ENCODE measurements at places on chromosomes 11 and 22.
A peak's percentile ranks its signal among the peaks of the same experiment; 100 is the strongest.

- no peak for DNase-seq
Observed at GRCh38 chr11:68430801-68431200, 29.8 kb upstream of the PPP6R3 start.

DNA sequence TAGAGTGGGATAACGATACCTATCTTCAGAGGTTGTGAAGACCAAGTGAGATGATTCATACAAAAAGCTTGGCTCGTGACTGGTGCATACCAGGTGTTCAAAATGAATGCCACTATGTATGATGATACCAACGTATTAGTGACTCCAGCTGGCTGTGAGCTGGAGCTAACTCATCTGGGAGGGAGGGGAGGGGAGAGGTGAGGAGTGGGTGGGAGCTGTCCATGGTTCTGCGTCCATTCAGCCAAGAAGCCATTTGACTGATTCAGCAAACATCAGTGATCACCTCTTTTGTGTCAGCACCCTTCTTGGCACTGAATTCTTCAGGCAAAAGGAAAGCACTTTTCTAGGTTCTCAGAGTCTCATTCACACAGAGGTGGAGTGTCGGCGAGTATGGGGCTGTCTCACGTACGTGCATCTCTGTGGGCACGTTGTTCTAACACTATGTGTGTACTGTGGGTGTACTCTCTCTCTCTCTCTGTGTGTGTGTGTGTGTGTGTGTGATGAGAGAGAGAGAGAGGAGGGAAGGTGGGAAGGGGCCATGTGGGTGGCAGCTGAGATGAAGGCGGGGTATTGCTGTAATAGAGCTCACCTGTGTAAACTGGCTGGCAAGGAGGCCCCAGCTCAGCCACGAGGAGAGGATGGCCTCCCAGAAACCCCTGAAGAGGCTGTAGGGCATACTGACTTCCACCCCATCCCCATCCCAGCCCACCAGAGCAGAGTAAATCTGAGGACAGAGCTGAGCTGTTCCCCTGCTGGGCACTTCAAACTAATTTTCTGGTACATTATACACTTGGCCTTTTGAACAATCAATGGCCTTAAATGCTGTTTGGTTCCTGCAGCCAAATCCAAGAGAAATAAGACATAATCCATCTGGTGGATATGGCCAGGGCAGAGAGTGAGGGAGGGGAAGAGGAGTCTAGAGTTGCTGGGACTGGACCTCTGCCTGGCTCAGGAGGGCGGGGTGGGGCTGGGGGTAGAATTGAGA, 96.1 kb upstream of the THY1 start:
- DNase-seq, result no peak

DNA sequence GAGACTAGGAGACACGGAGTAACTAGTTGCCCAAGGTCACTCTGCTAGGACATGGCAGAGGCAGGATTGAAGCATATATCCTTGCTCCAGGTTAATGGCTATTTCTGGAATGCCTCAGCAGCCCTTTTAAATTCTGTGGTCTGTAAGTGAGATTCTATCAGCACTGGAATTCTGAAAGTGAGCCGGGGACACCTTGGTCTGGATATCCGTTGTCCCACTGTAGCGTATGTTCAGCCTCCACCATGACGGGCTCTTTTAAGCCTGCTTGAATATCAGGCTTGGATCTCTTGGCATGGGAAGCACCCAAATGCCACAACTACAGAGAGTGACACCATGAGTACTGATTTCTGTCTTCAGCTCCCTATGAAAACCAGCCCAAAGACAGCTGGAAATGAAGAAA, 254.4 kb downstream of the OPCML start:
- no peak for DNase-seq

DNA sequence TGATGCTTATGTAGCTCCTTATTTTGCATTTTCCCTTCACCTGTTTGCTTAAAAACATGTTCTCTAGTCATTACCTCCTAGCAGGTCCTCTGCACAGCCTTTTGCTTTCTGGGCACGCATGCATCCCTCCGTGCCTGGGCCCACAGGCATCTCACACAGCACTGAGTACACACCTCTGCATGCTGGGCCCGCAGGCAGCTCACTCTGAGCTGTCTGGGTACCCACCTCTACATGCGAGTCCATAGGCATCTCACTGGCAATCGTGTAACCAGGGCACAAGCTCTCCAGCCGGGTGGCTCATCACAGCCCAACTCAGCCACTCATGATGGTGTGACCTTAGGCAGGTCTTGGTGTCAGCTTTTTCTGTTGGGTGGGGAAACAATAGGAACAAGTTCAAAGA, 68.7 kb upstream of the GAL start:
- DNase-seq, result no peak

DNA sequence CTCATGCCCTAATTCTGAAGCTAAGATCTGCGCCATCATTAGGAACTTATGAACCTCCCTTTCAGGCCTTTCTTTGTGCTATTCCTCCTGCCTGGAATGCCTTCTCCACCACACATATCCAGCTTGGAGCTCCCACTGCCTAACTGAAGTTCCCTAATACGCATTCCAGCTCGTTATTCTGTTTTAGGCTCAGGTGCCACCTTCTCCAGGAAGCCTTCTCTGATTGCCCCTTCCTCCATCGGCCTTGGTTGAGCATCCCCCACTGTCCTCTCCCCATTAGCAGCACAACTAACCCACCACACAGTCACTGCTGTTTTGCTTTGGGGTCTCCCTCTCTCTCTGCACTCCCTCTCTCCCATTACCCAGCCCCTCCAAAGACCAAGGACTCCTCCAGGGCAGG, 5.2 kb downstream of the CRYBB1 start:
- no peak for DNase-seq

DNA sequence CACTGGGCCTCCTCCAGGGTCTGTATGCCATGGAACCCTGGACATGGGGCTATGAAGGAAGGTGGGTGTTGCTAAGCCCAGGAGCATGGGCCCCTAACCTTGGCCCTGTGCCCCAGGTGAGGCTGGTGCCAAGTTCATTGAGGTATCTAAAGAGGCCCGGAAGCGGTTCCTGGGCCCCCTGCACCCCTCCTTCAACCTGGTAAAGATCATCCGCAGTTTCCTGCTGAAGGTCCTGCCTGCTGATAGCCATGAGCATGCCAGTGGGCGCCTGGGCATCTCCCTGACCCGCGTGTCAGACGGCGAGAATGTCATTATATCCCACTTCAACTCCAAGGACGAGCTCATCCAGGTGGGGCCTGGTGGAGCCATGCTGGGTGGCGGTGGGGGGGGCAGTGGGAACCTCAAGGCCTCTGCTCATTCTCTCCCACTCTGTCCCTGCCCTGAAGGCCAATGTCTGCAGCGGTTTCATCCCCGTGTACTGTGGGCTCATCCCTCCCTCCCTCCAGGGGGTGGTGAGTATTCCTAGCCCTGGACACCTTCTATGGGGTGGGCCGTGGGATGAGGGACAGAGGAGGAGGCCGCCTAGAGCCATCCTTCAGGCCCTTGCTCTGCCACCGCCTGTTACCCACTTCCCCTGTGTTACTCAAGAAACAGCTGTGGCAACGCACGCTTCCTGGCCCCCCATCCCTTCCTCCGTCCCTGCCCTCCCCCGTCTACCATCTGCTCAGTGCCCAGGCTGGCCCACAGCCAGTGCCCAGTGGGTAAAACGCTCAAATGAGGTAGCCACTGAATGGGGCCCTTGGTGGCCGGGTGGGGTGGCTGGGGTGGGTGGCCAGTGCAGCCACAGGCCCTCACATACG, 3.0 kb downstream of the PNPLA2 start:
- DNase-seq, result no peak

- no peak for DNase-seq
Observed at GRCh38 chr11:45652781-45653180, 12.6 kb downstream of the CHST1 start.

DNA sequence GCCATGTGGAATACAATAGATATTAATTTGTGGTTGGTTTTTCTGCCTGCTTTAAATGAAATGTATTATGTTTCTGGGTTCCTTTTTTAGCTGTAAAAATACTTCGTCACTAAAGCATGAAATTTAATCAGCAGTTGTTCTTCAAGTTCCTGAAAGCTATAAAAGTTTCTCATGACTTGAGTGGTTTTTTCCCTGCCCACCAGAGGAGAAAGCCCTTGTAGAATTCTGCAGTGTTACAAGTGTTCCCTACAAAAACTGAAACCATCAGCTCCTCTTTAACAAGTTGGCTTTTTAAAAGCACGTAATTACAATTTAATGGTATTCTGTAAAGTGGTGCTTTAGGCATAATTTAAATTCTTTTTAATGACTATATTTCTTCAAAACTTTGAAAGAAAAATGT, 56.2 kb downstream of the PANX1 start:
- DNase-seq, result no peak

GRCh38 chr22:40028098-40028425, 33.3 kb downstream of the FAM83F start:
- DNase-seq, result no peak

GRCh38 chr11:1504581-1505290, 18.2 kb upstream of the MOB2 start:
- DNase-seq, result no peak

DNA sequence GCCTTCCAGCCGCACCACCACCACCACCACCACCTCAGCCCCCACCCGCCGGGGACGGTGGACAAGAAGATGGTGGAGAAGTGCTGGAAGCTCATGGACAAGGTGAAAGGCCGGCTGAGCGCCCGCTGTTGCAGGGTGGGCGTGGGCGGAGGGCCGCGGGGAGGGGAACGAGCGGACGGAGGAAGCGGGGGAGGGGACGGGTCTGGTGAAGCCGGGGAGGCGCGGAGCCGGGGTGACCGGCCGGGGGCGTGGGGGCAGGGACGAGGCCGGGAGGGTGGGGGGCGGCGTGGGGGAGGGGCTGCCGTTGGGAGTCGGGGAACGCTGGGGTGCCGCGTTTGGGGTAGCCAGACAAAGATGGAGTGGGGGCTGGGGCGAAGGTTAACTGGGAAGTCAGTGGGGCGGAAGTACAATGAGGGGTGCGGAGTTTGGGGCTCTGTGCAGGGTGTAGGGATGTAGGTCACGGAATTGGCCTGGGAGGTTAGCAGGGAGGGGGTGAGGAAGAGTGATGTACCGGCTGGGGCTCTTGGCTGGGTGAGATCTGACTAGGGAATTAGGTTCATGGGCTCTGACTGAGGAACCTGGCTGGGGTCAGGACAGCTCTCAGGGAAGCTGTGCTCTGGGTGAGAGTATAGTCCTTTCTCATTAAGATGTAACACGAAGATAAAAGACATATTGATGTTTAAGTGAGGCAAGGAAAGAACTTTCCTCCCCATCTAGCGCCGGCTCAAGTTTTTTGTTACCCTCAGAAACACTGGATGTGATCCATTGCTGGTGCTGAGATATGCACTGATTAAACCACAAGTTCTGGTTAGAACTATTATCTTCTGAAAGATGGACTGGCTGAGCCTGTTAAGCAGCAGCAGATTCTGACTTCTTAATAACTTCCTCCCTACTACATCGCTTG, 624 bp downstream of the CBL start:
- peak; percentile 5 for DNase-seq

DNA sequence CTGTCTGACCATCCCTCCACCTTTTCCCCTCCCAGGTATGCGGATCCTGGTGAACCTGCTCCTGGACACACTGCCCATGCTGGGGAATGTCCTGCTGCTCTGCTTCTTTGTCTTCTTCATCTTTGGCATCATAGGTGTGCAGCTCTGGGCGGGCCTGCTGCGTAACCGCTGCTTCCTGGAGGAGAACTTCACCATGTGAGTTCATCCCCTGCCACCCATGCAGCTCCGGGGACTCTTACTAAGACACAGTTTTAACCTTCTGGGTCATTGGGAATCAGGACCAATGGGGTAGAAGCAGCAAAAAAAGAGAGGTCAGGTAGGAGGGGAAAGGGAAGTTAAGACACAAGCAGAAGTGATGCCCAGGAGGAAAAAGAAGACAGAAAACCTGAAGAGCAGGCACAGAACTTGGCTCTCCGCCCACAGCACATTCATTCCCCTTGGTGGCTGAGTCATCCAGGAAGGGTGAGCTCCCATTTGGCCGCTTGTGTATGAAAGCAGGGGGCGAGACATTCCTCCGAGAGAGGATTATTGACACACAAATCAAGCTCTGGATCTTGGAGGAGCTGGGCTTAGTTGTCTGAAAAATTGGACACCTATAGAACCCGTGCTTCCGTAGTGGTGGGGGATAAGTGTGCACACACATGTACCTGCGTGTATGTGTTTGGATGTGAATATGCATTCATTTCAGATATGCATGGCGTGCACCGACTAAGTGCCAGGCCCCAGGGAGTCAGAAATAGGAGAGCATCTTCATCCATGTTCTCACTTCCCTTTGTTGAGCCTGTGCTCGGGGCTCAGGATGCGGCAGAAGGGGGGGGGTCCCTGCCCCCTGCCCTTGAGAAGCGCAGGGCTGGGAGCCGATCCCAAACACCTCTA, 64.2 kb downstream of the CACNA1I start:
- DNase-seq, result no peak

- DNase-seq, result no peak
Observed at GRCh38 chr11:80593648-80594374, 1153.0 kb upstream of the TENM4 start.

DNA sequence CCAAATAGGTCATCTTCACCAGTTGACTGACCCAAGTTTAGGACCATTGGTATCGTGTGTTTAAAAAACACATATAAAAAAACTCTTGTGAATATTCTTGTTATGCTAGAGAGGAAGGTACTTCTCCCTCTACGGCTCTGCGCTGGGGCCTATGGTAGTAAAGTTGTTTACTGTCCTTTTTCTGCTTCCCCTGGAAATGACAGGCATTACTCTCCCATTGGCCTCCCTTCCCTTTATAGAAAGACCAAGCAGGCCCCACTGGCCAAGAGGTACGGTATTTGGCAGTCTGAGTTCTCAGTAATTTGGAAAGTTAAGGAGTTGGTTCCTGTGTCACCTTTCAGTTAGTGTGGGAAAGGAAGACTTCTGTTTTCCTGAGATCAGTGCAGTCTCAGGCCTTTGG, 6.5 kb downstream of the THYN1 start:
- no peak for DNase-seq

DNA sequence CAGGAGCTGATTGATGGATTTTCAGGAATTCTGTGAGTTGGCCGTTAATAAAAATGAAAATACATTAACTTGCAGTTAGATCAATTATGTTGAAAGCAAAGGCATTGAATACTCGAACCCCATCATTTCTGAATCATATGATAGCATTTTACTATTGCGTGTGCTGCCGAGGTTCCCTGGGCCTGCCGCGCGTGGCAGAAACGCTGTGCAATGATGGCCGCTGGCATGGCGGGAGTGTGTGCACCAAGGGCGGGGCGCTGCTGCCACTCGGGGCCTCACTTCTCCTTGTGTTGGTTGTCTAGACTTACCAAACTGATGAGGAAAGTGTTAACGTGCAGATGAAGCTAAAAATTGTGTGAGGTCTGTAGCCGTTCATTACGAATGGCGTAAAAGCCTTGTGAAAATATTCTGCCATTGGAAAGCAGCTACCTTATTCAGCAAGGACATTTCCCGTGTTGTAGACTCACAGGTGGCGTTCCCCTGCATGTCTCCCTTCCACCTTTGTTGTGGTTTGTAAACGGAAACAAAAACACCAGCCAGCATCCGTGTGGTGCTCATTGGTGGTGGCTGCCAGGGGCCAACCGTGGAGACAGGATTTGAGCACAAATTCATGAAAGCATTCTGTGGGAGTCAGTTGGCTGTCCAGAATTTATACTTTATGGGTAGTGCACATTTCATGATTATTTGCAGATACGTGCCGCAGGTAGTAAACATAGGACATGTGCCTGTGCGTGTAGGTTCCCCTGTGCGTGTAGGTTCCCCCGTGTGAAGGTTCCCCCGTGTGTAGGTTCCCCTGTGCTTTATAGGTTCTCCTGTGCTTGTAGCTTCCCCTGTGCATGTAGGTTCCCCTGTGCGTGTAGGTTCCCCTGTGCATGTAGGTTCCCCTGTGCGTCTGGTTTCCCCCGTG, 5.9 kb upstream of the GRAMD4 start:
- DNase-seq, result peak; percentile 34

- no peak for DNase-seq
Observed at GRCh38 chr11:118295815-118296454, 8.6 kb upstream of the CD3E start.
